ENCODE measurements at places on chromosomes 7 and 10.

- peak; percentile 75 for DNase-seq
Observed at GRCh38 chr7:131021460-131021859, 287.5 kb upstream of the KLF14 start.

- DNase-seq, result no peak
Observed at GRCh38 chr7:19293431-19293830, 148.2 kb upstream of the FERD3L start.

GRCh38 chr10:31669357-31669756 is 259.3 kb downstream of the ARHGAP12 start:
- no peak for DNase-seq

GRCh38 chr7:64873155-64873500 is 29.9 kb upstream of the ZNF273 start:
- no peak for DNase-seq

DNA sequence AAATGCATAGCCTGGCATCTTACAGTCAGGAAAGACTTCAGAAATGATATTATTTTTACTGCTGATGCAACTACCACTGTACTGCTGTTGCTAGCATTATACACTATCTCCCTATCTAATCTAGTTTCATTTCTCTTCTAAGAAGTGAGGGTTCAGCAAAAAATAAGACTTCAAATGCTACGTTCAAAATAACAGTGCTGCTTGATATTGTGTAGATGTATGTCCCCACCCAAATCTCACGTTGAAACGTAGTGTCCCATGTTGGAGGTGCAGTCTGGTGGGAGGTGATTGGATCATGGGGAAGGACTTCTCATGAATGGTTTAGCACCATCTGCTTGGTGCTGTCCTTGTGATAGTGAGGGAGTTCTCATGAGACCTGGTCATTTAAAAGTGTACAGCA is 129.4 kb downstream of the ANK3 start:
- no peak for DNase-seq

DNA sequence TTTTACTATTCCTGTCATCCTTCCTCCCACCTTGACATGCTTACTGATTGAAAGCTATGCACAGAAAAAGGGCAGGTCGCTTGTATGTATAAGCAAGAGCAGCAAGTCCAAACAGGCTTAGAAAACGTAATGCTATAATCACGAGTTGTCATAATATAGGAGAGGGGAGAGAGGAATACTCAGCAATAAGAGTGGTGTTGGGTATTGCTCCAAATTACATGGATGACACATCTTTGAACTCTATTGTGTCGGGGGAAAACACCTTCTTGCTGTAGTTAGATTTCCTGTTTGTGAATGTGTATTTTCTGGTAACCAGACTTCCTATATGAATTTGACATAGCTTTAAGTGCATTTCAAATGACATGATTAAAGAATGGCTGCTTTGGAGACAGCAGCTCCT is 7.5 kb downstream of the MET start:
- DNase-seq, result peak; percentile 32

All from GM12865 (cell line).